ENCODE measurements at places on chromosomes 5 and 9.

DNA sequence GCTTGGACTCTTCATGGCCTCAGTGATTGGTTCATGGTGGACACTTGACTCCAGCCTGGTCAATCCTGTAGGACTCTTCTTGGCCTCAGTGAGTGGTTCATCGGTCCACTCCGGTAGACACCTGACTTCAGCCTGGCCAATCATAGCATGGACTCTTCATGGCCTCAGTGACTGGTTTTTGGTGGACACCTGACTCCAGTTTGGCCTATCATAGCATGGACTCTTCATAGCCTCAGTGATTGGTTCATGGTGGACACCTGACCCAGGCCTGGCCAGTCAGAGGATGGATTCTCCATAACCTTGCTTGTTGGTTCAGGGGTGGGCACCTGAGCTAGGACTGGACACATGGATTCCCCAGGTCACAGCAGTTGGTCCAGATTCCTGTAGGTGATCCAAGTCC is 106.0 kb upstream of the ERCC6L2 start:
- DNase-seq = no peak

DNA sequence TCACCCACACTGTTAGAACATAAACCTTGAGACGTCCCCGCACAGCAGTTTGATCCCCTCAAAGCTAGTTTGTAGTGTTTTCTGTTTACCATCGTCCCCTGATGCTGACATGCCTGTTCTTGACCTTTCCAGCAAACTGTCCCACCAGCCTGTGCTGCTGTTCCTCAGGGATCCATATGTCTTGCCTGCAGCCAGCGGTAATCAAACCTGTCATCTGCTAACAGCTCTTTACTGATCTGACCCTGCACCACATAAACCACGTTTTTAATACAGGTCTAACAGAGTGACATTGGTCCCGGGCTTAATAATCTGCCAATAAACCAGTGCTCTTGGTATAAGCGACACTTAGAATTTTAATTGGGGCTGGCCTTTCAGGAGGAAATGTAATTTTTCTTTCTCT is 34.7 kb downstream of the PPIC start:
- no peak for DNase-seq

GRCh38 chr9:92353051-92353450 is 27.3 kb downstream of the CENPP start:
- DNase-seq = no peak

DNA sequence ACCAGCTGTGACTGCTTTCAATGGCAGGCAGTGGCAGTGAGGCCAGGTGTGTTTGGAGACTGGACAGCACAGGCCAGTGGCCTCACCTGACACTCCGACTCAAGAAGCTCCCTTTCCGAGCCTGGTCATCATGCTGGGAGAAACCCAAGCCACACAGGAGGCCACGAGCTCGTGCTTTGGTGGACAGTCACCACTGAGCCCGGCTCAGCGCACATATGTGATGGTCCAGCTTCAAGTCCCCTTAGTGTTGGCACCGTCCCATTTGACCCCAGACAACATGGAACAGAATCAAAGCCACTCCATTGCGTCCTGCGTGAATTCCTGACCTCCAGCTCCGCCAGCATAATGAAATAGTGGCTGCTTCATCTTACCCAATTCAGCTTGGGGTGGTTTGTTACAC is 64.0 kb upstream of the PPP1R26 start:
- DNase-seq = no peak

DNA sequence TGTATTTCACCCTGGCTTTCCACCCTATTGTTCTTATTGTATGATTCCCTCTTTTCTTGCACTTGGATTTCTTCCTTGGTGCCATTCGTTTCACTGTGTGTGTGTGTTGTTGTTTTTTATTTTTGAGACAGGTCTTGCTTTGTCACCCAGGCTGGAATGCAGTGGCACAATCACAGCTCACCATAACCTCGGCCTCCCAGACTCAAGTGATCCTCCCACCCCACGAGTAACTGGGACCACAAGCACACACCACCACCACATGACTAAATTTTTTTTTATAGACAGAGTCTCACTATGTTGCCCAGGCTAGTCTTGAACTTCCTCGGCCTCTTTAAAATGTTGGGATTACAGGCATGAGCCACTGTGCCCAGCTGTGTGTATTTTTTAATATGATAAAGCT is 72.0 kb downstream of the MLLT3 start:
- no peak for DNase-seq

DNA sequence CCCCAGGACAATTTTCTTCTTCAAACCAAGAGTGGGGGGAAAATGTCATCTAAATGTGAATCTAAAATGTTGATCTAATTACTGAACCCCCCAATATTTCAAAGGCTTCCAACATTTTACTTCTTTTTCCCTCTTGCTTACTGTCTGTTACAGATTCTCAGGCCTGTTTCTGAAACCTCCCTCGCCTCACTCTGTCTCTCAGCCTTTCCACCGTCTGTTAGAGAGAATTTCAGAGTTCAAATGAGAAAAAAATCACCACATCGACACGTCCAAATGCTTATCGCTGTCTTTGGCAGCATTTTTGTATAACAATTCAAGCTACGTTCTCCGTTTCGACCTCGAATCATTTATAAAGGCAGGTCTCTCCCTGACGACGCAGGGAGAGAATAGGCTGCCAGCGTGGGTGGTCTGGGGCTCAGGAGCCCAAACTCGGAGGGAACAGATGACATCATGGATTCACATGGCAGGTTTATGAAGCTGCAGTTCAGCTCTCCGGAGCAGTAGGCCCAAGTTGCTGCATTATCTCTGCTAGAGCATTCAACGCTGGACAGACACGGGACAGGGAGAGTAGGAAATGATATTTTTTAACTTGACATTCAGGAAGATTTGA is 139.8 kb downstream of the GAS1 start:
- DNase-seq = no peak

DNA sequence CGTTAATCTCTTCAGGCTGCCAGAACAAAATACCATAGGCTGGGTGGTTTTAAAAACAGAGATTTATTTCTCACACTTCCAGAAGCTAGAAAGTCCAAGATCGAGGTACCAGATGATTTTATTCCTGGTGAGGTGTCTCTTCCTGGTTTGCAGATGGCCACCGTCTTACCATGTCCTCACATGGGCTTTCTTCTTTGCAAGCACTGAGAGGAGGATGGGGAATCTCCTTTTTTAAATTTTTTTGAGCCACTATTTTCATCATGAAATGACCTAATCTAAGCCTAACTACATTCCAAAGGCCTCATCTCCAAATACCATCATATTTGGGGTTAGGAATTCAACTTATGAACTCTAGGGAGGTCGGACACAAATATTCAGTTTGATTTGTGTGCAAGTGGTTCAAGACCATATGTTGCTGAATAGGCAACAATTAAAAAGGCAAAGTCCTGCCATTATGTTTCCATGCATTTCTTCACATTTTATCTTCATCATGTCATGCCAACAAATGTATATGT is 371.2 kb downstream of the CDH18 start:
- DNase-seq = no peak

GRCh38 chr5:96439477-96440184 is 6.6 kb upstream of the PCSK1 start:
- DNase-seq = no peak

DNA sequence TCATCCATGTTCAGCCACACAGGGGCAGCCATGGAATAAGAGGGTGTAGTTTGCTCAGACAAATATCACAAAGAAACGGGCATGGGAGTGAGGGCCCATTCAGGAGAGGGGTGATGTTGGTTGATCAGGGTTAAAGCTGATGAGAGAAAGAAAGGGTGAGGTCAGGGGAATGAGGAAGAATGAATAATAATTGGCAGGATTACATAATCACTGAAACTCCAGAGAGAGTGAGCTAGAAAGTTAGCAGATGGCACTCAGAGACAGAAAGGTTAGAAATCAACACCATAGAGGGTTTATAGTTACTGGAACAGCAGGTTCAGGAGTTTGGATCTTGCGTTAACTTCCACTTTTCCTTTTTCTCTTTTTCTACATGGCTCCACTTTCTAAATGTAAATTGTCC is 113.9 kb downstream of the TAF11L14 start:
- no peak for DNase-seq

DNA sequence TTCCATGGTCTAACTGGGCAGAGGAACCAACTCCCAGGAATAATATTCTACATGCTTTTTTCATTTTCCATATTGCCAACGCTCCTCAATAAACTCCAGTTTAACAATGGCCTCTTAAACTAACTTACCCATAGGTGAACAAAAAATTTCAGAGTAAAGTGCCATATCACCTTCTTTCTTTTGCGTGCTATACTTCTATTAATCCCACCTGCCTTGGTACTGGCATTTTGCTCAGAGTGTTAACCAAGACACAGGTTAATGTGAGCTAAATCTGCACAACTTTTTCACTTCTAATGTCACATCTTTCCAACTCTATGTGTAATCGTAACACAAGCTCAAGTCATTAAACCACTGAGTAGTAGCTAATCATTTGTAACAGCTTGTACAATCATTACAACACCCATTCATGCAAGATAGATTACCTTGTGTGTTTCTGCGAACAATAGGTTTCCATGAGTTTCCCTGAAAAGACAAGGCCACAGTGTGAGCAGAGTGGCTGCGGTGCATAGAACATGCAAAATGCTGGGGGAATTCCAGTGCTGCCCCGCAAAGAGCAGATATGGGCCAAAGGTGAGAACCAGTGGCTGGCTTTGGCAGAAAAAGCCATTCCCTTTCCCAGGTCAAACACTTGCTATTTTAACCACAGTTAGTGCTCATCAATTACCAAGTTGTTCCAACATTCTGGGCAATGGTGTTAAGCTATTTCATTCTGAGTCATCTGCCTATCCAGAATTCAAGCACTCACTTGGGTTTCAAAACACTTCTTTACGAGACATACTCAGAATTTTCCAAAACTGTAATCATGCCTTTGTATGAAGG is 42.8 kb downstream of the TIMD4 start:
- peak; percentile 3 for DNase-seq

DNA sequence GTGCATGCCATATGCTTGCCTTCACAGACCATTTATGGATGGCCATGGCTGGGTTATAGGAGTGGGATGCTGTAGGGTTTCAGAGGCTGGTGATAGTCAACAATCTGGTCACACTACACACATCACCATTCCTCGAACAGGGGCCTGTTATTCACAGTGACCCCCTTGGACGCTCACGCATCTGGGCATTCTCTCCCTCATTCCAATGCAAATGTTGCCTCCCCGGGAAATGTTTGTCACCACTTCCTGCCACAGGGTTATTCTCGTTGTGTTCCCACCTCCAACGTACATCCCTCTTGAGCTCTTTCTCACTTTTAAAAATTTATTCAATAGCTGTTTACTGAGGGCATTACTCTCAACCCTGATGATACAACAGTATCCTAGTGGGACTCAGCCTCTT is 135.4 kb downstream of the SCAMP1 start:
- DNase-seq = no peak

DNA sequence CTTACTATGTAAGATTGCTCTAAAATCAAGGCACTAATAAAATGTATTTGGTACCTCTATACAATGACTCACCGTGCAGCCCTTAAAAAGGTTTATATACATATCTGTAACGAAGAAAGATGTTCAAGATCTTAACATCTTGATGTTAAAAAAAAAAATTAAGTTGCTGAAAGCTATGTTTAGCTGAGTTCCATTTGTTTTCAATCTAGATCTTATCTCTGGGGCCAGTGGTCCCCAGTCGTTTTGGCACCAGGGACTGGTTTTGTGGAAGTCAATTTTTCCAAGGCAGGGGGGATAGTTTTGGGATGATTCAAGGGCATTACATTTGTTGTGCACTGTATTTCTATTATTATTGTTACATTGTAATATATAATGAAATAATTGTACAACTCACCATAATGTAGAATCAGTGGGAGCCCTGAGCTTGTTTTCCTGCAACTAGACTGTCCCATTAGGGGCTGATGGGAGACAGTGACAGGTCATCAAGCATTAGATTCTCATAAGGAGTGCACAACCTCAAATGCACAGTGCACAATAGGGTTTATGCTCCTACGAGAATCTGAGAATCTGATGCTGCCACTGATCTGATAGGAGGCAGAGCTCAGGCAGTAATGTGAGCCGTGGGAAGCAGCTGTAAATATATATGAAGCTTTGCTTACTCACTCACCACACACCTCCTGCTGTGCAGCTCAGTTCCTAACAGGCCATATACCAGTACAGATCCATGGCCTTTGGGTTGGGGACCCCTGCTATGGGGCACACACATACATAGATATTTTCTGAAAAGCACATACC is 27.6 kb upstream of the TSLP start:
- no peak for DNase-seq

DNA sequence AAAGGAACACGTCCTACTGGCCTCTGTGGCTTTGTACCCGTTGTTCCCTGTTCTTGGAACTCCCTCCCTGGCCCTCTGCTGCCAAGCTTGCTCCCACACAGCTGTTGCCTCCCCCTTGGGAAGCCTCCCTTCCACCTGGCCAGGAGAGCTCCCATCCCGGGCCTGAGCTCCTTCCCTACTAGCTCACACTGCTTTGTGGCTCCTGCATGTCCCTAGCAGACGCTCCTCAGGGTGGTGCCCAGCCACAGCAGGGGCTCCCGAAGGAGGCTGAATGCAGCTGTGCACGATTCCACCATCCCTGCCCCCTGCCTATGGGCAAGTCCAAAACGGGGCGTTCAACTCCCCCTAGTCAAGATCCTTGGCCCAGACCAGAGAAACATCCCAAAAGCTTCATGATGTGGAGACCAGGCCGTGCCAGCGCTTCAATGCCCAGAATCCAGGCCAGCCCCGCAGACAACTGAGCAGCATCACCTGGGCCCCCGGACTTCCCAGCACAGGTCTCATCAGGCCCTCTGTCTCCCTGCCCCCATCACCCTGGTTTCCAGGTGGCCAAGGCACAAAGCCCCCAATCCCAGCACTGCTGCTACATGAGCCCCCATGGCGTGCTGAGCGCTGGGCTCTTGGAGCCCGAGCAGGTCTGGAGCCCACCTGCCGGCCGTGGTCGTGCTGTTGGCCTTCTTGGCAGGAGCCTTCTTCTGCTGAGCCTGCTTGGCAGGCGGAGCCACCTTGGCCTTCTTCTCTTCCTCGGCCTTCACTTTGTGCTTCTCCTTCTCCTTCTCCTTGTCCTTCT is 14.3 kb downstream of the BRD3OS start:
- DNase-seq = no peak

DNA sequence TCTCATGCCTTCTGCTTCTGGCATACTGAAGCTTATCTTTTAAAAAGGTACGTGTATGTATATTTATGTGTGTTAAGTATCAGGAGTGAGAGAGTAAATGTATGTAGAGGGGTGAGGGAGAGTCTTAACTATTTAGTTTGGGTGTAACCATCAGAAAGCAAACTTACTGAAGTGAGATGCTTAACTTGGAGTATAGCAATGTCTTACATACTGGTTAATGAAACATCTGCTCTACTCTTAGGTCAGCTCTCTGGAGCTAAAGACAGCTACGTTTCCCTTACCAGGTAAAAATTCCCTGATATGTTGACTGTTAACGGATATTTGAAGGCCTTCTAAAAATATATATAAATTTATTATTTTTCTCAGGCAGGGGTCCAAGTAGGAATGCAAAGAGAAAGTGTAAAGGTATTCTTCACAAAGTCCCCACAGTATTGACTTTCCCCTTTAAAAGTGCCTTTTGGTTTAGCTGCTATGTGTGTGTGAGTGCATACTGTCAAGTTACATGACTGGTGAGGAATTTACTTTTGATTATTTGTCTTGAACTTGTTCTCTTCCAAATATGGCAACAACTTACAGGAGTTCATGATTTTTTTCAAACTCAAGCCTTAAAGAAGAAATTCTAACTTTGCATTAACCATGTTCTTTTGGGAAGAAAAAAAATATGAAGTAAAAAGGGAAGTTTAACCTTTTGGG is 12.3 kb upstream of the C5orf24 start:
- no peak for DNase-seq
